ENCODE measurements at places on chromosomes 7 and 10.

GRCh38 chr7:24334012-24334411 lies 50.0 kb downstream of the NPY start:
- no peak for DNase-seq

GRCh38 chr7:155945670-155946325 lies 133.5 kb upstream of the SHH start:
- no peak for DNase-seq

DNA sequence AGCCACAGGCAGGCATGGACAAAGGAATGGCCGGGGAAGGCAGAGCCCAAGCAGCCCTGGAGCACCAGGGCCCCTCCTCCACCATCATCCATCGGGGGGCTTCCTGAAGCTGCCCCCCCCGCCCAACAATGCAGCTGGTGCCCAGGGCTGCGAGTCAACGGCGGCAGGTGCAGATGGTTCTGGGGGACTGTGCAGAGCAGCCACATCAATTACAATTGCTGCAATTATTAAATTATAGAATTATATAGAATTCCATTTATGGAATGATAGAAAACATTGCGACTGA lies 28.3 kb downstream of the EBF3 start:
- DNase-seq = no peak

GRCh38 chr7:127895814-127896280 lies 135.4 kb downstream of the LRRC4 start:
- DNase-seq = no peak

GRCh38 chr7:67858931-67859330 lies 862.3 kb downstream of the TYW1 start:
- DNase-seq = no peak

DNA sequence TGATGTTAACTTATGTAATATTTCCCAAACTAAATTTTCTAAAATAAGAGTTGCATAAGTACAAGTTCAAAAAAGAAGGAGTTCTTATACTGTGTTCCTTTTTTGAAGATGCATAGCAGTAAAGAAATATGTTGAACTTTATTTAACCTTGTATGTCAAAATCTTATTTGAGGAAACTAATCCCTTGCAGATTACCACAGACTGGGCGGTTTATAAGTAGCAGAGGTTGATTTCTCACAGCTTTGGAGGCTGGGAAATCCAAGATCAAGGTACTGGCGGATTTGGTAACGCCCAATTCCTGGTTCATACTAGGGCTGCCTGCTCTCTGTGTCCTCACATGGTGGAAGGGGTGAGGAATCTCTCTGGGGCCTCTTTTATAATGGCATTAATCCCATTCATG lies 68.5 kb downstream of the GNAT3 start:
- no peak for DNase-seq

DNA sequence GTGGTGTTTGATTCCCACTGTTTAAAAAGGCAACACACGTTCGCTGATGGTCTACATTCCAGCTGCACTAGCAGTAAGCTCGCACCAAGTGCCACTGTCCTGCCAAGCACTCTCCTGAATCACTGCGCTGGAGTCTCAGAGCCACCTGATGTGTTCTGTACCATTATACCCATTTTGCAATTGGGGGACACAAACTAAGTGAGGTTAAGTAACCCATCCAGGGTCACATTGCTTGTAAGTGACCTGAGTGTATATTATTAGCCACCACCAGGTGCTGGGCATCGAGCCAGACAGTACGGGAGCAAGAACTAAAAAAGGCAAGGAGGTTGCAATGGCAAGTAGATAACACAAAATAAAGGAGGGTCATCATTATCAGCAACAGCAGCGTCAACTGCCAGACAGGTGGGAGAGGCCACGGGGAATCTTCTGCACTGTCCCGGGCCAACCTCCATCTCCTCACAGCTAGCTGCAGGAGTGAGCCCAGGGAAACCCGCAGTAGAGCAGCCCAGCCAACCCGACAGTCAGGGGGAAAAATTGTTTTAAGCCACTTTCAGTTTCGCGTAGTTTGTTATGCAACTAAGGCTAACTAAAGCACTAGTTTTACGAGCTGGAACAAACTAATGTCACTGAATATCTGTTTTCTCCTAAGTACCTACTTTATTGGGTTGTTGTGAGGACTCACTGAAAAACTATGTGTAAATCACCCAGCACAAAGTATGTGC lies 712 bp upstream of the CPVL start:
- DNase-seq = no peak

GRCh38 chr10:70820976-70821750 lies 5.4 kb downstream of the SGPL1 start:
- peak; percentile 39 for DNase-seq

GRCh38 chr10:103199488-103199887 lies 6.4 kb upstream of the NT5C2 start:
- DNase-seq = no peak

DNA sequence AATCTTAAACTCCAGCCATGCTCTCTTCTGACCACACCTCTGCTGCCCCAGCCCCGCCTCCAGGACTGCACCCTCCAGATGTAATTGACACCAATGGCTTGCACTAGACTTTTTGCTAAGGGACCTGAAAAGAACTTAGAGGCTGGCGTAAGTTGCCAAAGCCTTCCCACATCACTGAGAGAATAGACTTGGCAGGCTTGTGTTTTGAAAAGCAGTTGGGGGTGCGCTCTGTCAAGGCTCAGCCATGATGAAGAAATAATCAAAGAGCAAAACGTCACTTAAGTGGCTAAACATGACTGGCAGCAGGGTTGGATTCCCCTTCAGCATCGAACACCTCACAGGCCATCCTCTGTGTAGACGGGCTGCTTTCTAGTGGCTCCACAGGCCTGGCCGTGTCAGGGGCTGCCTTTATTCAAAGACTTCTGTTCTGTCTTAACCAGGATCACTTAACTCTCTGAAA lies 195.2 kb upstream of the C7orf33 start:
- no peak for DNase-seq

- no peak for DNase-seq
Measured at GRCh38 chr10:33459602-33460001, 125.1 kb upstream of the NRP1 start.

GRCh38 chr7:140972344-140972743 lies 42.4 kb downstream of the MRPS33 start:
- no peak for DNase-seq

- no peak for DNase-seq
Measured at GRCh38 chr10:48610585-48611093, 5.8 kb upstream of the ARHGAP22 start.

- no peak for DNase-seq
Measured at GRCh38 chr7:124649397-124650014, 116.1 kb downstream of the GPR37 start.

DNA sequence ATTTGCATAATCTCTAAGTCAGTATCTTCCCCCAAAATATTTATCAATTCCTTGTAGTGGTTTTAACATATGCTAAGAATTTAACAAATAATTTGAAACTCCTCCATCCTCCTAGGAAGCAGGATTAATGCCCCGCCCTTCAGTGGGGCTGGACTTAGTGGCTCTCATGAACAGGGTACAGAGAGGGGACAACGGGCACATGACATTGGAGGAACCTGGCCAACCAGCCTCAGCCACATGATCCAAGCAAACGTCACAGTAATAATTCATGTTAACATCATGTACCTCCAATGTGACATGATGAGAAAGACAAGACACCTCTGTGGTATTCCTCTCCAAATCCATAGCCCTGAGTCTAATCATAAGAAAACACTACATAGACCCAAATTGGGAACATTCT lies 50.5 kb downstream of the NUDCD3 start:
- DNase-seq = no peak

Measured in activated CD4-positive, alpha-beta T cell treated with anti-CD3 and anti-CD28 coated beads, Interleukin-10, Interleukin-2, amounts not matched to agents 100 ng/mL and 50 ng/mL, durations not matched to agents 16 hours and 8 hours (primary cell).